Head of caudate nucleus (tissue), 42 donors: ENCODE measurements at places on chromosomes 7 and 10.
A peak's percentile ranks its signal among the peaks of the same experiment; 100 is the strongest.

DNA sequence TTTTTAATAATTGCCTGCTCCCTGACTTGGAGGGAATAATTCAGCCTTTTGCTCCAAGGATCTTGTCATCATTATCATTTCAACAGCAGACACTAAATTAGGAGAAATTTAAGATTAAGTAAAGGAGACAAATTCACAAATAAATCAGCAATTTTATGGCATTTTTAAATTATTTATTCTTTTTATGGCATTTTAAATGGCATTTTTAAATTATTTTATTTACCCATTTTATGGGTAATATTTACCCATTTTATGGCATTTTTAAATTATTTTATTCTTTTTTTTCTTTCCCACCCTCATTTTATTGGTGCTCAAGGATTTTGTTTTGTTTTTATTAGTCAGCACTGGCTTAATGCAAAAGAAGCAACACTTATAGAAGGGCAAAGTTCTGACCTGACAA, 1201.0 kb upstream of the SORCS1 start:
- no peak for DNase-seq

GRCh38 chr7:154532771-154533170, 470.2 kb downstream of the PAXIP1 start:
- DNase-seq = no peak

GRCh38 chr7:25750744-25751508, 401.1 kb upstream of the NFE2L3 start:
- DNase-seq = no peak

DNA sequence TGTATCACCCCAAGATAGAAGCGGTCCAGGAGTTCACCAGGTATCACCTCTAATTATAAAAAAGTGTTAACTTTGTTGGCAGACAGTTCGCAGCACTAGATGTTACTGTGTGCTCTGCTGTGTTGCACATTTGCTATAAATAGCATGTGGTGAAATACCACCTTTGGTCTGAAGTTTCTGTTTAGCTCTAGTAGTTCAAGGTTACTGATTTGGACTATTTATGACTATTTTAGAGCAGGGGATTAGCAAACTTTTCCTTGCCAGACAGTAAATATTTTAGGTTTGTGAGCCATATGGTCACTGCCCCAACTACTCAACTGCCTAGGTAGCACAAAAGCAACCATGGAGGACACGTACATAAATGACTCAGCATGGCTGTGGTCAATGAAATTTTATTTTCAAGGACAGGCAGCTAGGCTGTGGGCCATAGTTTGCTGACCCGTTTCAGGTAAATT, 16.5 kb downstream of the DENND10 start:
- no peak for DNase-seq

- no peak for DNase-seq
These were observed 92.8 kb downstream of the ZRANB1 start for GRCh38 chr10:125034675-125035074.

DNA sequence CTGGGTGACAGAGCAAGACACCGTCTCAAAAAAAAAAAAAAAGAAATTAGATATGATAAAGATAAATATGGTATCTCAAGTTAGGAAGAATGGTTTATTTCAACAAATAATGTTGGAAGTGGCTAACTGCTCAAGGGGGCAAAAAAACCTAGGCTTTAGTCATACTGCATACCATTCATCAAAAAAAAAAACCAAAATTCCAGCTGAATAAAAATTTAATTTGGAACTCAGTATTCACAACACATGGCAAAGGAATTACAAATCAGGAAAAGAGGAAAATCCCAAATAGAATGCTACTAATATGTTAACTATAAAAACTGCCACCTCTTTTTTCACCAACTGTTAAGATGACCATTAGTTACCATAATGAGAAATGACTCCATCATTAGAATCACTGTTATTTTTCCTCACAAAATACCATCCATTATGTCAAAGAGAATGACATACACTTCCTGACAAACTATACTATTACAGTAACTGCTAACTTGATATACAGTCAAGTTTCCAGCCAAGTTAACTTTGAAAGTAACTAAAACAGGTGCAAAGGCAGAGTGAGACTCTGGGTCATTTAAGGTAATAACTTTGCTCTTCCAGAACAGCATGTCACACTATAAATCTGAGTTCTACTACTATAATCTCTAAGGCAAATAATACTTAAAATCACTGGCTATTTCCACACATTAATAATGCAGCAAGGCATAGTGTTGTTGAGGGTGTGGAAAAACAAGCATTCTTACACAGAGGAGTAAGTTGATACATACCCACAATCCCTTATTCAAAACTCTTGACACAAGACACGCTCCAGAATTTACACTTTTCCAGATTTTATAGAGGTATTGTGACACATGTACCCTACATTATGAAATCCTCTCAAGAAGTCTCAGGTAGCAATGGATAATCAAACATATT, 10.2 kb downstream of the KBTBD2 start:
- no peak for DNase-seq

GRCh38 chr7:129848436-129848835, 104.3 kb downstream of the UBE2H start:
- no peak for DNase-seq

GRCh38 chr10:117341061-117341460, 34.2 kb downstream of the PDZD8 start:
- DNase-seq = no peak

DNA sequence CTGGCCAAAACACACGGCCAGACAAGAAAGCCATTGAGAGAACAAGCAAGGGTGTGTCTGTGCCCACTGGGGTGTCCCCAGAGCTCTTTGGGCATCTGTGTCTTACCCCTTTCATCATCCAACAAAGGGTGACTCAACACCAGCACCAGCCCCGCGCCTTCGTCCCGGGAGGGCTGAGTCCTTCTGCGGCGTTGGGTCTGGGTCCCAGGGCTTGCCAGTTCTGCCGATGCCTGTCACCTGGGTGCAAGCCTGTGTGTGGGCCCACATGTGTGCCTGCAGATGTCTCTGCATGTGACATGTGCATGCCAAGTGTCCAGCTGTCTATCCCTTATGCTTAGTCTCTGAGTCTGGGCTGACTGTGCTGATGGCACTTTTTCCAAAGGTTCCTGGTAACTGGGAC, 24.4 kb upstream of the ELN start:
- DNase-seq = peak; percentile 7

GRCh38 chr10:120478386-120478785, 21.4 kb downstream of the PLPP4 start:
- DNase-seq = no peak

- DNase-seq = no peak
These were observed 336.3 kb upstream of the MAGI2 start for GRCh38 chr7:79789584-79790345.

DNA sequence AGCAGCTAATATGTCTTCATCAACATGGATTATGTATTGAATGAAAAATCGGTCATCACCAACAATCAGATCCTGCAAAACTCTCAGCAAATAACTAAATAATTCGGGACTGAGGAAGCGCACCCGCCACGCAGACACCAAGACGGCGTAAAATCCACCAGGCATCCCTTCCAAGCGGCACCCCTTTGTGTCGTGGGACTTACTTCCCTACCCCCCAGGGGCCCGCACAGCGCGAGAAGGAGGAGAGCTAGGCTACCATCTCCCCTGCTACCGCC, 721 bp downstream of the ARL3 start:
- no peak for DNase-seq

- no peak for DNase-seq
These were observed 158.3 kb downstream of the ZNF438 start for GRCh38 chr10:30873411-30873810.

- no peak for DNase-seq
These were observed 3.9 kb downstream of the MICALL2 start for GRCh38 chr7:1455241-1455939.

GRCh38 chr7:140333223-140333622, 65.1 kb downstream of the SLC37A3 start:
- no peak for DNase-seq

- DNase-seq = peak; percentile 55
These were observed 21.6 kb downstream of the NT5C3A start for GRCh38 chr7:33040803-33041516.

GRCh38 chr7:50142425-50143017, 49.5 kb upstream of the ZPBP start:
- DNase-seq = peak; percentile 27

GRCh38 chr10:126011995-126012394, 115.6 kb downstream of the FANK1 start:
- no peak for DNase-seq

GRCh38 chr7:39336442-39336841, 229.8 kb upstream of the YAE1 start:
- DNase-seq = no peak
